ENCODE measurements at places on chromosomes 12 and 14.

GRCh38 chr12:51421266-51421884 is 3.3 kb upstream of the SLC4A8 start:
- peak; percentile 82 for DNase-seq
- H3K27ac ChIP-seq: no peak overlapping the region
- H3K27me3 ChIP-seq: no peaks in the 10 kb centered on the region
- no peaks in the 10 kb centered on the region for H3K36me3 ChIP-seq

- H3K27me3 ChIP-seq: no peaks in the 10 kb centered on the region
- H3K36me3 ChIP-seq: no peaks in the 10 kb centered on the region
- H3K27ac ChIP-seq: no peak overlapping the region
- DNase-seq: peak; percentile 11
Observed at GRCh38 chr12:80272387-80272915, 171.6 kb upstream of the PTPRQ start.

DNA sequence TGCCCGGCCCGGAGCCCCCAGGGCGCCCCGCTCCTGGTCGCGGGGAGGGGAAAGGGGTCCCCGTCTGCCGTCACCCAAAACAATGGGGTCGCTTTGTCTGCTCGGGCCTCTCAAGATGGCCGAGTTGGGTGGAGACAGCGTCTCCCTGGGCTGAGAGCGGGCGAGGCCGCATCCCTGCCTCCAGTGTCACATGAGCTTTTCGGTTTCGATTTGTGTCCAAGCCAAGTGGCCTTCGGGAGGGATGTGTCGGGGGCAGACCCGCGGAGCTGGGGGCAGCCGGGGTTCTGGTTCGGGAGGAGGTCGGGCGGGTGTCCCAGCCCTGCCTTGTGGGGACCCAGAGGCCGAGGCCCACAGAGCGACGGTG is 790 bp downstream of the DYNC1H1 start:
- H3K36me3 ChIP-seq: peaks cover 3% of the 10 kb centered on the region
- peak; percentile 80 for DNase-seq
- H3K4me3 ChIP-seq: peak overlapping the region; percentile 85
- peaks cover 30% of the 10 kb centered on the region for H3K27me3 ChIP-seq

- no peaks in the 10 kb centered on the region for H3K27me3 ChIP-seq
- no peak for DNase-seq
- no peaks in the 10 kb centered on the region for H3K36me3 ChIP-seq
- H3K4me3 ChIP-seq: no peak overlapping the region
- H3K27ac ChIP-seq: no peak overlapping the region
- H3K4me1 ChIP-seq: no peaks in the 10 kb centered on the region
Observed at GRCh38 chr12:28415755-28416154, 225.5 kb downstream of the CCDC91 start.

GRCh38 chr12:123475246-123475703 is 17.3 kb downstream of the SNRNP35 start:
- no peaks in the 10 kb centered on the region for H3K27me3 ChIP-seq
- H3K27ac ChIP-seq: no peak overlapping the region
- no peak for DNase-seq
- H3K4me1 ChIP-seq: no peaks in the 10 kb centered on the region
- H3K4me3 ChIP-seq: no peak overlapping the region

- no peak overlapping the region for H3K27ac ChIP-seq
- no peak overlapping the region for H3K4me3 ChIP-seq
- H3K36me3 ChIP-seq: no peaks in the 10 kb centered on the region
- H3K27me3 ChIP-seq: no peaks in the 10 kb centered on the region
Observed at GRCh38 chr12:74847169-74847568, 309.5 kb downstream of the ATXN7L3B start.
